ENCODE measurements at places on chromosomes 6 and 20. TPM values are rescaled to one million over a fixed set of nuclear protein-coding genes. Genes with fewer than 3 reads are reported as not detected.

MSH5 gene
- total RNA-seq = 23.7 TPM

PPP1R16B gene
- total RNA-seq = 29.4 TPM

NRN1 gene
- total RNA-seq = 8.5 TPM

SLC22A23 gene
- total RNA-seq = 5.3 TPM

IRF4 gene
- total RNA-seq = 23.7 TPM

LGSN gene
- total RNA-seq = 0.19 TPM

Data from kidney (tissue), 22 donors.